Stimulated activated CD8-positive, alpha-beta memory T cell treated with anti-CD3 and anti-CD28 coated beads, Interleukin-15, amount 100 ng/mL, for 4 hours (primary cell): ENCODE measurements at places on chromosomes 3 and 15.

- DNase-seq, result no peak
Measured at GRCh38 chr15:51460796-51461195, 119.3 kb downstream of the GLDN start.

DNA sequence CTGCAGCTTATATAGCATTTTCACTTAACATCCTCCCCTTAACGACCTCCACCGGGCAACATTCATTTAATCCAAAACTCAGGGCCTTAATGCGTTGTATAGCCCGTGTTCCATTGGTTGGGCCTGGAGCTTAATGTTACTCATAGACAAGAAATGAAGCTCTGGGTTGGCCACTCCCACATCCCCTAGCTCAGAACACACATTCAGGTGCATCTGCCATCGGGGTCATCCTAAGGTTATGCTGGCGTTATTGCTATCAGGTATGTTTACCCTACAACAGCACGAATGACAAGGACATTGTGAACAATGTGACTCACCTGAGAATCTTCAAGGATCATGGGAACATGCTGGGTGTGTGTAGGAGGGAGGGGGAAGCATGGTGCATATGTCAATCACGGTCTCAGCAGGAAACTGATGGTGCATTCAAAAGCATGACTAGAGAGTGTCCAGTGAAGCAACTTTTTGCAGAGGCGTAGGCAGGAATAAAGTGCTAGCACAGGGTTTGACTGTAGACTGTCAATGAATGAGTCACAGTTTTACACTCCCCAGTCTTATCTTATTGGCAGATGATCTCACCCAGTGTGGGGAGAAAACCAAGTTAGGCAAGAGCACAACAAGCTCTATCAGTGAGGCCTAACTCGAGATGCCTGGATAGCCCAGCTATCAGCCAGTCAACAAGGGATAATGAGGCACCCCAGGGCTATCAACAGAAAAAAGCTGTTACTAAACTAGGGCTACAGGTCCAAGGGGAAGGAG, 402.1 kb upstream of the MCTP2 start:
- no peak for DNase-seq

DNA sequence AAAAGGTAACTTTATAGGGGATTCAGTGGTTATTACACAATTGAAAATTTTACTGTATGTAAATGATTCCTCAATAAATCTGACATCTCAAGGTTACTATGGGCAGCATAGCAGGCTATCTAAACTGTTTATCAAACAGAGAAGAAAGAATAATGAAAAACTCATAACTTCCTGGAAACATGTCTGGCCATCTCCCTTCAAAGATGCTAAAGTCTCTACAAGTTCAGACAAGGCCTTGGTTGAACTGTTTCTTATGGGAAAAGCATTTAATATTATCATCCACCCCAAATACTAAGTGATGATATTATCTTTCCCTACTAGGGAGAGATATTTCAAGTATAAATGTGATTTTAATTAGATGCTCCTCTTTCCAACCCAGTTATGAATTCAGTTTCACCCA, 114.9 kb downstream of the ARRDC4 start:
- no peak for DNase-seq

DNA sequence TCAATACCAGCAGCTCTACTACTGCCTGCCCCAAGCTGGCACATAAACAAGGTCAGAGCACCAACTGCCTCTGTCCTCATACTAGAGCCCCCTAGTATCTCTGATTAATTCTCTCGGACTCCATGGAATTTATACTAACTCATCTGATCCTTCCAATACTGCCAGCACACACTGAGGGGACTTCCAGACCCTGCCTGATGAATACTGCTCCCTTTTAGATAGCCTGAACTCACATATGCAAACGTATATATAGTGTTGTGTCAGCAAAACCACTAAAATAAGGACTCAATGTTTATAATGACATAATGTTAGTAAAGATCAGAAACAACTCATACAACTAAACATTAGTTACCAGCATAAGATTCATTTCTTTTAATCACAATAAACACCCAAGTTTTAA, 25.0 kb downstream of the CEP70 start:
- no peak for DNase-seq

DNA sequence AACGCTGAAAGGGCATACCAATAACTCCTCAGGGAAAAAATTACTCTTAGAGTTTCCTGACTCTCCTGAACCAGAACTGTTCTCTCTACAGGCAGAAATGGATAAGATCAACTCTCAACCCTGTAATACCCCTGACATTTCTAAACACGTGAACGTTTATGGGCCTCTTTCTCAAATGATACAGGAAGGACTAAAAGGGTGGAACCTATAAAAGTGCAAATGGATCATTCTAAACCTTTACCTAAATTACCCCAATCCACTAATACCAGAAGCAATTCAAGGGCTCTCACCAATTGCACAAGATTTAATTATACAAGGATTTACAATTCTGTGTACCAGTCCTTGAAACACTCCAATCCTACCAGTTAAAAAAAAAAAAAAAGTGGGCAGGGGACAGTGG, 98.0 kb upstream of the FAM174B start:
- no peak for DNase-seq

GRCh38 chr15:48540756-48541155, 104.8 kb downstream of the FBN1 start:
- DNase-seq, result no peak

- DNase-seq, result no peak
Measured at GRCh38 chr3:45224824-45225464, 1.1 kb downstream of the TMEM158 start.

DNA sequence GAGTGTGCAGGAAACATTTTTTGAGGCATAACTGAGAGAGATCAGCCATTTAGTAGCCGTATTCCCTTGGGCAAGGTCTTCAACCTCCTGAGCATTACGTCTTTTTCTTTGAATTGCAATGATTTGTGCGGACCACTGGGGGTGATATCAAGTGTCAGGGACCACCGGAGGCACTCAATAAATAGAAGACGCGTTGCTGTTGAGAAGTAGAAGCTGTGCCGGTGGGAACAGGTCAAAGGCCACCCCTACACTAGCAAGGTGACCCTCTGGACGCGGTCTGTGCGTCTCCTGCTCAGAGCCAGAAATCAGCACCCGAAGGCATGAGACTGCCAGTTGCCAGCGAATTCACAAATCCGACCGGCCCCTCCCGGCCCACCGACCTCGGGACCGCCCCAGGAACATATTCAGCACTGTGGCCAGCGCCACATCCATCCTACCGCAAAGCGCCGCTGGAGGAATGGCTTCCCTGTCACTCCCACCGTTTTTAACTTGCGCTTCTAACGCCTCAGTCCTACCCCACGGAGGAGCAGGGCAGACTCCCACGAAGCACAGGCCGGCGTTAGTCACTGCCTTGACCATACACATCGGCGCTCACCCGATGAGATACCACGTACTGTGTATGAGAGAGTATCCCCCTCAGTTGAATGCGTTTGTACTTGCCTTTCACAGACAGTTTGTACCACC, 1.4 kb upstream of the GHSR start:
- DNase-seq, result no peak

DNA sequence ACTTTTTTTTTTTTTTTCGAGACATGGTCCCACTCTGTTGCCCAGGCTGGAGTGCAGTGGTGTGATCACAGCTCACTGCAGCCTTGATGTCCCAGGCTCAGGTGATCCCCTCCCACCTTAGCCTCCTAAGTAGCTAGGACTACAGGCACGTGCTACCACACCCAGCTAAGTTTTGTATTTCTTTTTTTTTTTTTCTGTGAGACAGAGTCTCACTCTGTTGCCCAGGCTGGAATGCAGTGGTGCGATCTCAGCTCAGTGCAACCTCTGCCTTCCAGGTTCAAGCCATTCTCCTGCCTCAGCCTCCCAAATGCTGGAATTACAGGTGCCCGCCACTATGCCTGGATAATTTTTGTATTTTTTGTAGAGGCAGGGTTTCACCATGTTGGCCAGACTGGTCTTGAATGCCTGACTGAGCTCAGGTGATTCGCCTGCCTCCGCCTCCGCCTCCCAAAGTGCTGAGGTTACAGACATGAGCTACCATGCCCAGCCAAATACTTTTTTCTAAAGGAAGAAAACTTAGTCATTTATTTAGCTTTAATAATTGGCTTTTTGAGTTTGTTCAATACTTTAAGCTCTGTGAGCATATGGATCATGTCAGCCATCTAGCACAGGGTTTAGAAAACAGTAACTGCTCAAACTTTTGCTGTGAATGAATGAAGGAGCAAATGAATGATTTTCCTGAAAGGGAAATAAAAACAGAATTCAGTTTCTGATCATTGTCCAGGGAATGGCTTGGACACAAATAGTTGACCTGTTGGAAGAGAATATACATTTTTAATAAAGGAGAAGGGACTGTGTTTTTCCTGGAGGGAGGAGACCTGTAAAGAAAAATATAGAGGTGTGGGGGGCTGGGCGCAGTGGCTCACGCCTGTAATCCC, 26.0 kb downstream of the UBE2E1 start:
- no peak for DNase-seq

DNA sequence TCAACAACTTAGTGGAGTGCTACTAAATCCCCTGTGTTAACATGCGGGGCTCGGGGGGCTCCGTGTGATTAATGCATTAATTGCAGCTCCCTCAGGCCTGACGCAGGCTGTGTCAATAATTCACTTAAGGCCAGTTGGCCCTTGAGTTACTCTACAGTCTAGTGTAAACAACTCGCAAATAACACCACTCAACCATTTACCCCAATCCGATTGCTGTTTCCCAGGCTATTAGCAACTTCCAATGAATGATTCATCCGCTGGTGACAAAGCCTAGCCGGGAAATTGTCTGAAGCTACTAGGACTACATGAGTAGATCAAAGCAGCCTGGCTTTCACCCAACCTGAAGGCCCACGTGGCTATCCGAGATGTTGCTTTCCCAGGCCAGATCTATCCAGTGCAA, 121.3 kb upstream of the SOX14 start:
- no peak for DNase-seq

DNA sequence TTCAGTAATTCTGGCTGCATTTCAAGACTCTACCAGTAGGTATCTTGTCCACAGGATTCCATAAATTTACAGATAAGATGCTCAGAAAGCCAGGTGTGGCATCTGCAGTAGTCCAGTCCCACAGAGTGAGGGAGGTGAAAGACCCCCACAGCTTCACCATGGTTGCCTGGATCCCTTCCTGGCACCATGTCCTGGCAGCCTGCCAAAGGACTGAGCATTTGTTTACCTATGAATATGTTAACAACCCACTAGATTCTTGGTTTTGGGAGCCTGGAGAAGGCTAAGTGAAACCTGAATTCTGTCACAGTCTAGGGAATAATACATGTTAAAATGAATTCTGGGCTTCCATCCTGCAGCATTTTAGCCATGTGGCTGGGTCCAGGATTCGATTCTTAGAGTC, 14.9 kb downstream of the CHST2 start:
- DNase-seq, result no peak

- no peak for DNase-seq
Measured at GRCh38 chr3:22977650-22978289, 225.4 kb upstream of the UBE2E2 start.

- DNase-seq, result no peak
Measured at GRCh38 chr3:13010780-13011572, 62.3 kb downstream of the IQSEC1 start.

- DNase-seq, result no peak
Measured at GRCh38 chr3:127204841-127205582, 12.1 kb downstream of the PRR23E start.

DNA sequence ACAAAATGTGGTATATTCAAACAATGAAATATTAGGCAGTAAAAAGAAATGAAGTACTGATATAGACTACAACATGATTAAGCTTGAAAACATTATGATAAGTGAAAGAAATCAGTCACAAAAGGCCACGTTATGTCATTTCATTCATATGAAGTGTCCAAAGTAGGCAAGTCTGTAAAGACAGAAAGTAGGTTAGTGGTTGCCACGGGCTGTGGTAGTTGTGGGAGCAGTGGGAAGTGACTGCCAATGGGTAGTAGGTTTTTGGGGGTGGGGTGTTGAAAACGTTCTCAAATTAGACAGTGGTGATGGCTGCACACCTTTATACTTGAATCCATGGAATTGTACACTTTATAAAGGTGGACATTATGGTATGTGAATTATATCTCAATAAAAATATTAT, 12.1 kb downstream of the GALNT15 start:
- DNase-seq, result no peak

DNA sequence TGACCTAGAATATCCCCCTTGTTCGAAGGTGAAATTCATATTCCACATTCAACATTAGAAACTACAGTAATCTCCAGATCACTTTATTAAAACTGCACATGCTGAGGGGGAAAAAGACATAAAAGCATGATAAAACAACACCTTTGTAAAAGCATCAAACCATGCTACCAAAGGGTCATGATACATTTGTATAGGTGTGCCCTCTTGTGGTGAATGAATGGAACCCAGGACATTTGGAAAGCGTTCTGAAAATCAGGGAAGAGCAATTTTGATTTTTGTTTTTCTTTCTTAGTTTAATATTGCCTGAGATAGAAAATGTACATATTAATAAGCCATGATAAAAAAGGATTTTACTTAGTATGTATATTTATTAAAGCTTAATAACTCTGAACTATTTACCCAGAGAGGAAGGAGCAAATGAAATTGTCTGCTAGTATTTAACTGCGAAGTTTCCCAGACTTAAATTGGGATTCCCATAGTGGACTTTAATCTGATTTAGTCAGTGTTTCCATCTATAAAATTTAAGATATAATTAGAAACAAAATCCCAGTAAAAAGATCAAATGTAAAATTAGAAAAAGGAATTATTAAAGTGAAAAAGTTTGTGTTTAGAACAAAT, 105.8 kb upstream of the ARL6 start:
- no peak for DNase-seq

DNA sequence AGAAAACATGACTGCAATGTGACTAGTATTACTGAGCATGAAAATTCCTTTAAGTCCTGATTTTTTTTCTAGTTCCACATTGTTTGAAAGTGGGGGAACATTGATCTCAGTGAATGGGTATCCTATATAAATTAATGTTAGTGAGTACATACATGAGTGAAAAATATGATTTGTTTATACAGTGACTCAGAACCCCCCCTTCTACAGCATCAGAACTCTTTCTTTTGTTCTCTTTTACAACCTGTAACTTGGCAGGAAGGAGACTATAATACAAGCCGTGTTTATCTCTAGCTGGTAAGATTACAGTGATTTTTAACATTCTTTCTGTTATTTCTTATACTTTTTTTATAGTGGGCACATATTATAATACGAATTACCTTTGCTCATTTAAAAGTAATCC, 384.7 kb downstream of the PDCD6IP start:
- no peak for DNase-seq

GRCh38 chr15:70109531-70109930, 11.8 kb upstream of the TLE3 start:
- DNase-seq, result no peak

- DNase-seq, result no peak
Measured at GRCh38 chr3:64321747-64322146, 96.5 kb upstream of the PRICKLE2 start.

- DNase-seq, result no peak
Measured at GRCh38 chr3:38643592-38643991, 5.9 kb downstream of the SCN5A start.

DNA sequence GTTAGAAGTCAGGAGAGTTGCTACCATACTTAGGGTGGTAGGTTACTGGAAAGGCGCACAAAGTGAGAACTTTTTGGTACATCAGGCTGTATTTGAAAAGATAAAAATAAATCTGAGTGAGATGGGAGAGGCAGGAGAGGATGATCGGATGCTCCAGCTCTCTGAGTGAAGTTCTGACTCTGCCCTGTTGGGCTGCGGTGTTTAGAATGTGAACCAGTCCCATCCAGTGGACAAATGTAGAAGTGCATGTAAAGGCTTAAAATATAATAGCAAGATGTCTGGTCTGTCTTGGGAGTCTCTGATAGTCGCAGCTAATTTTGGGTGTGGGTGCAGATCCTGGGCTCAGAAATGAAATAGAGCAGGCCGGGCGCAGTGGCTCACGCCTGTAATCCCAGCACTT, 30.4 kb downstream of the ACKR2 start:
- no peak for DNase-seq
